ENCODE measurements at places on chromosomes 2 and 18.

DNA sequence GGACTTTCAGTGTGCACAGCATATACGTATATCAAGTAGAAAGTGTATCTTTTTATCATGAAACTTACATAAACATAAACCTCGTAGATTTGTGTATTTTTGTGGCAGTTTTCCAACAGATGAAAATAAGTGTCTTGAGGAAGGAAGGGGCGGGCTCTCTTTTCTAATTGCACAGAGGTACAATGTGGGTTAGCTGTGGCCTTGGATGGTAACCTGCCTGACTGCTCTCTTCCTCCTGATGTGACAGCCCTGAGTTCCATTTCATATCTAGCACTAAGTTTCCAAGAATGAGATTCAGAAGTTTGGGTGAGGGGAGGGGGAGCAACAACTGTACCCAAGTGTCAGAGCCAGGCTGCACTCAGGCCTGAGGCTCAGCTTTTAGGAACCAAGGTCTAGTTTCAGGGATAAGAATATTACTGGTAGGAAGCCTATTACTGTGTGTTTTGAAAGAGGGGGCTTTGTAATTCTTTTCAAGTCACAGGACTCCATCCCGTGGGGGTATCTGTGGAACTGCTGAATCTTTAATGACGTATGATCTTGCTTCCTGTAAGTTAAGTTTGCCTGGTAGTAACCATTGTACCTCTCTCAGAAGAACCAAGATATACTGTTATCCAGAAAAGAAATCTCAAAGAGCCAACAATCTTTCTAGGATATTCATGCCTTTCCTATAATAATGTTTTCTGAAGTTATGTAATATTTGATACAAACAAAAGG lies 483.7 kb downstream of the PTPRM start:
- no peak for DNase-seq

- no peak for DNase-seq
These were observed 40.7 kb downstream of the TCF7L1 start for GRCh38 chr2:85173909-85174308.

GRCh38 chr2:176370467-176371171 lies 101.4 kb downstream of the MTX2 start:
- DNase-seq, result no peak

DNA sequence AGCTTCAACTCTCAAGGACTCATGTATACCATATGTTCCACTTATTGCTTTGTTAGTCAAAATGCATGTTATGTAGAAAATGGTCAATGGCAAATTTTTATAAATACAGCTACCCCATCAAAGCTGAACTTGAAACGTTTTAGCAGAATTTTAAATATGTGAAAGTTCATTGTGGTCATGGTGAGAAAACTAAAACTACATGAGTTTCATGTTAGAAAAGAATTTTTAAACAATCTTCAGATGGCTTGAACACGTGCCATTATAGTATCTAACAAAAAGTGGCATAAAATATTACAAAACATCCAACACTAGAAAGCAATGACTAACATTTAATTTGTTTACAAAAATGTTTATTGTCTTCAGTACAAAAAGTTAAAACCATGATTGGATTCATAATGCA lies 246.0 kb upstream of the KCNJ3 start:
- DNase-seq, result no peak

GRCh38 chr2:236168110-236169080 lies at the start of gene GBX2:
Gene GBX2, minus strand, starts transcription at chr2:236168386. Its CDS starts 415 bp downstream, at chr2:236167971.
- DNase-seq, result no peak

DNA sequence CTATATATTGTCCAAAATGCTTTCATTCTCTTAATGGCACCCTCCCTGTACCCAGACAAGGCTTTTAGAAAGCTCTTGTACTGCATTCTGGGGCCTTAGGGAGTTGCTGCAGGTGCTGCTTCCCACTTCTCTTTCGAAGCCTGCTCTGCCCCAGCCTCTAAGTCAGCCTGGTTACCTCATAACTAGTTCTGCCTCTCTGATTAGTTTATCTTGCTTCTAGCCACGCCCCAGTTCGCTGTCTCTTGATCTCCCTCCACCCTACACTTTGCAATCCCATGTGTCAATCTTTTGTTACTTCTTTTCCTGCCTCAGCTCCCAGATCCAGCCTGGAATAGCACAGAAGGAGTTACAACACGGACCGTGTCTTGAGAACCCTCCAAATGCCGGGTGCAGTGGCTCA lies 13.8 kb upstream of the NCOA1 start:
- DNase-seq, result no peak

- no peak for DNase-seq
These were observed 2.4 kb downstream of the CEBPZOS start for GRCh38 chr2:37198681-37199065.

DNA sequence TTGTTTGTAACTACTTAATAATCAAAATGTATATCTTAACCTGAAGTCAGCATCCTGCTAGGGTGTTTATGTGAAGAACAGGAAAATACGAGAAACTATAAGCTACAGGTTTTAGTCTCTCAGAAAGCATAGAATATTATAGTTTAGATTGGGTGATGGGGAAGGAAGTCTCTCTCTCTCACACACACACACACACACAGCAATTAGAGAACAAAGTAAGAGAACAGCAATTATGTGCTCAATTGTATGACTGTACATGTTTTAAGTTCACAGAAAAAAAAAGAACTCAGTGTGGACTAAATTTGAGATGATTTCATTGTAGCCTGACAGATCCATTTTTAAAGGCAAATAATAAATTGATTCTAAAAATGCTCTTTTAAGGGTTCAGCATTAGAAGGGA lies 94.3 kb upstream of the ZNF516 start:
- no peak for DNase-seq

- DNase-seq, result no peak
These were observed 34.9 kb downstream of the C18orf54 start for GRCh38 chr18:54392543-54393023.

GRCh38 chr2:227480528-227480927 lies 8.6 kb downstream of the AGFG1 start:
- DNase-seq, result no peak

DNA sequence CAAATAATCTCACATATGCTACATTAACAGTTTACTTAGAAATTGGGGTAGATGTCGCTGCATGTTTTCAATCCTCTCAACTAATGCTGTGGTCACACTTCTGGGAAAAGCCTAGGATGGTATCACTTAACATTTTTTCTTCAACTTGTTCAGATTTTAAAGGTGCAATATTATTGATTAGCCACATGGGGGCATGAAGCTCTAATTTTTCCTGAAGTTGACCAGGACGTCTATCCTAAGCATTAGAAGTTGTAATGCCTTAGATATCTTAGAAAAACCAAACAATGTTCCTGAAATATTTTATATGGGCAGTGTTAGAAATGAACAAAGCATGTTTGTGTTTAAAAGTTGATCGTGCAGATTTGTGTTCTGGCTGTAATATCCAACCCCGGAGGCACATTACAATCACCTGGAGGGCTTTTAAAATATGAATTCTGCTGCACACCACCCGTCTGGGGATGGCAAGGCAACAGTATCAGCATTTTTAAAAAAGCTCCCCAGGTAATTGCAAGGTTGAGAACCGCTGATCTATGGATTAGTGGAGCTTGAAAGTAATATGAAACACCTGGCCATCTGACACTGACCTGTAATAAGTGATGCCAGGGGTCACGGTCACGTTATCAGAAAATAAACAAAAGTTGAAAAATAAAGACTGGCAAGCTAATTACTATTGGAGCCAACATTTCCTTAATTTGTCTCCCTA lies 100.5 kb upstream of the LMAN1 start:
- no peak for DNase-seq

GRCh38 chr2:112887964-112888749 lies 22.8 kb upstream of the IL37 start:
- DNase-seq, result no peak

DNA sequence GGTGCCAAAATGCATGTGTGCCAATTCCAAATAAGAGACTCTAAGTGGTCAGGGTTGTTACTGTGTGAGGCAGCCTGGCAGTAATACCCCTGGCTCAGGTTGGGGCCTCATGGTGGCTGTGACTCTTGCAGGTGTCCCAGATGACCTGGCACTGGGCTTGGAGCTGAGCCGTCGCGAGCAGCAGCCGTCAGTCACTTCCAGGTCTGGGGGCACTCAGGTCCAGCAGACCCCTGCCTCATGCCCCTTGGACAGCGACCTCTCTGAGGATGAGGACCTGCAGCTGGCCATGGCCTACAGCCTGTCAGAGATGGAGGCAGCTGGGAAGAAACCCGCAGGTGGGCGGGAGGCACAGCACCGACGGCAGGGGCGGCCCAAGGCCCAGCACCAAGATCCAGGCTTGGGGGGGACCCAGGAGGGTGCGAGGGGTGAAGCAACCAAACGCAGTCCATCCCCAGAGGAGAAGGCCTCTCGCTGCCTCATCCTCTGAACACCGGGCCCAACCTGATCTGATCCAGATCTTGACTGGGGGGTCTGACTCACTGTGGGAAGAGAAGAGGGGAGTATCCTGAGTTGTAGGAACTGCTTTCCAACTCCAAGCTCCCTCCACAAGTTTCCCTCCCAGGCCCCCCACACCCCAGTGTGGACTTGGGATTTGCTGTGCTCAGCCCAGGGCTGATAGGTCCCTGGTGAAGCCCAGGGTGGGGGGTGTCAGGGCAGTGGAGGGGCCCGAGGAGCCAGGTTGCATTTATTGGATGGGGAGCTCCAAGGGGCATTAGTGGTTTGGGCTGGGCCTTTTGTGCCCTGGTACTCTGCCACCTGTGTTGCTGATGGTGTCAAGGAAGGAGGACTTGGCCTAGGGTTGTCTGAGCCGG lies 5.6 kb downstream of the DNAJB2 start:
- DNase-seq, result no peak

GRCh38 chr2:149596471-149596870 lies 8.9 kb upstream of the MMADHC start:
- DNase-seq, result no peak

GRCh38 chr2:238956676-238957075 lies 108.8 kb downstream of the TWIST2 start:
- DNase-seq, result no peak

- DNase-seq, result no peak
These were observed 45.7 kb downstream of the COL4A4 start for GRCh38 chr2:227118353-227118752.

DNA sequence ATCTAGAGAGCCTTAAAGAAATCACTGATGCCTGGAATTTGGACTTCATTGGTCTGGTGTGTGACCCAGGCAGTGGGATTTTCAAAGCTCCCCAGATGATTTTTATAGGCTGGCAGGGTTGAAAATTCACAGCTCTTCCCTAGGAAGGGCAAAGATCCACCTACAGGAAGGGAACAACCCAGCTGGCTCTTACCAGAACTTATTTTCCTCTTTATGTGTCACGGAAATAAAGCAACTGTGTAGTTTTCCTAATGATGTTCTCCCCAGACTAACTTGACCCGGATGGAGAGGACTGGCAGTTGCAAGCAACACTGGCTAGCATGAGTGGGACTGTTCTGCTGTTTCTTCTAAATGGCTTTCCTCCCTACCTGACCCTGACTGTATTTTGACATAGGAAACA lies 235.6 kb downstream of the ALPK2 start:
- DNase-seq, result no peak

DNA sequence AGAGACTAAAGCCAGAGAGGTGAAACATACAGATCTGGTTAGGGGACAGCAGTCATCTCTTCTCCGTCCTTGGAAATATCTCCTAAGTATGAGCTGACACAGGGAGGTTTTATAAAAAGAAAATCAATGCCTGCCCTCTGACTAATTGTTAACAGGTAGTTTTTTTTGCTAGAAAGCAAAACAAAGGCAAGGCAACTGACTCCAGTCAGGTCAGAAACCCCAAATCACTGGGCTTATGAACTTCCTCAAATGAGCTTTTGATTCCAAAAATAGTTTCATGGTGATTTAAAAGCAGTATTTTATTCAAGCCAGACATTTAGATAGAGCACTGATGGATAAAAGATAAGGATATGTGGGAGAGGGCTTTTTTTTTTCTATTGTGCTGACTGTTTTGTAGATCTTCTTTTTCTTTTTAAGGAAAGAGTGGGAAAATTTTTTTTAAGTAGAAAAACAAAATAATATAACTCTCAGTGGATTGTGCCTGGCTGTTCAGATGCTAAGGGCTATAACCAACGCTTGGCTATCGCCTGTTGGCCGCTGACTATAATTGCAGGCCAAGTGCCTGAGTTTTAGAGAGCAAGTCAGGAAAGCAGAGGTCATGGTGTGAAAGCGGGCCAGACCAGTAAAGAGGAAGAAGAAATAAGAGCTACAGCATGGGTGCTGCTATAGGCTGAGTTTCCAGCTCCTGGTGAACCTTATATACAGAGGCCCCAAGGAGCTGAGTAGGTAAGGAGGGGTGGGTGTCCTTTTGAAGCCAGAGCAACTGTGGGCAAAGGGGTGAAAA lies 44.9 kb downstream of the MRPL35 start:
- DNase-seq, result no peak

- DNase-seq, result no peak
These were observed 137.7 kb upstream of the TWIST2 start for GRCh38 chr2:238710032-238710735.

- DNase-seq, result no peak
These were observed 291.2 kb downstream of the SS18 start for GRCh38 chr18:25799231-25799630.
